Activated T-helper 17 cell treated with anti-CD3 and anti-CD28 coated beads, Interleukin-2, amount 50 U/mL, for 72 hours (primary cell): ENCODE measurements at places on chromosomes 12 and 14. TPM values are rescaled to one million over a fixed set of nuclear protein-coding genes. Genes with fewer than 3 reads are reported as not detected.

- no peak for ATAC-seq
Observed at GRCh38 chr12:67428431-67428830, 159.3 kb downstream of the CAND1 start.

- ATAC-seq = no peak
Observed at GRCh38 chr14:102499401-102500157, 10.0 kb downstream of the ANKRD9 start.

DNA sequence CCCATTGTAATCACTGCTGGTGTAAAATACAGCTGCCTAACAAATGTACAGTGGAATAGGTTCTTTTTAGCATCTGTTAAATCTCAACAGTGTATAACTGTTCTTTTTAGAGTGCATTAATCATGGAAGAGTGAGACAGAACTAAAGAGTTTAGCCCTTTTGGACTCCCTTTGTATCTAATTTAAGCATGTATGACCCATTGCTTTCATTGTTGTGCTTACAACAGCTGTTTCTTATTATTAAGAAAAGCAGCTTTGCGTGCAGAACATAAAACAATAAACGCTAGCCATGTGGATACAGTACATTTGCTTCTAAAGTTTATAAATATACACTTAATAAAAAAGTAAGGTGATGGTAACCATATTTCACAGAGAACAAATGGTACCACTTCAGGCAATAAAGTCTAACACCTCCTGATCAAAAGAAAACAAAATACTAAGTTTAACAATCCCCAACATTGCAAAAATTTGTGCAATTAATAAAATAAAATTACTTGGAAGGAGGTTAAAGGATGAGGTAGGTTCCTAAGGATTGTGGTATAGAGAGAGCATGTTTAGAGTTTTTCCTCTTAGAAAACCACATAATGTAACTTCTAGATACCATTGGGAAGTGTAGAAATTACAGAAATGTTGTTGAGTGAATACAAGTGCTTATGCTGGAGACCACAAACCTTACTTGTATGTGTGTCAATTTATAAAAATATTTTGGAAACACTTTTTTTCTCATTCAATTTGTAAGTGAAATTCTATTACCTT lies 448.7 kb downstream of the SLC6A15 start:
- ATAC-seq = no peak

Gene RPGRIP1
- total RNA-seq = not detected
